ENCODE measurements at places on chromosomes 7 and 10. TPM values are rescaled to one million over a fixed set of nuclear protein-coding genes. Genes with fewer than 3 reads are reported as not detected.

DNA sequence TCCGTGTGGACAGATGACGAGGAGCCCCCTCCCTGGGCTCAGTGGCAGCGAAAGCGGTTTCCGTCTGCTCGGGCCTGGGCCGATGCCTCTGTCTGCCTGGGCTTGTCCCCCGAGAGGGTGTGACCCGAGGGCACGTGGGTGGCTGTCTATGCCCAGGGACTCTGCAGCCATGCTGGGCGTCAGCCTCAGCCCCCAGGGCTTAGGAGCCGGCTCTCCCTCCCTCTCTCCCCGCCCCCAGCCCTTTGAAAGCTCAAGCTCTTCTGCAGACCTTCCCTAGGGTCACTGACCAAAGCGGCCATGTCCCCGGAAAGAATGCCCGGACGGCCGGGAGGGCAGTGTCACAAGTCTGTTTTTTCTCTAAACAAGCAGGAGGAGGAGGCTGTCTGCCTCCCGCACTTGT, 7.1 kb downstream of the MICALL2 start:
- no peak overlapping the region for H3K27ac ChIP-seq
- H3K4me1 ChIP-seq = no peaks in the 10 kb centered on the region
- no peak overlapping the region for H3K4me3 ChIP-seq
- H3K36me3 ChIP-seq = no peaks in the 10 kb centered on the region
- DNase-seq = no peak
- no peaks in the 10 kb centered on the region for H3K27me3 ChIP-seq

- H3K27ac ChIP-seq = no peak overlapping the region
- peak; percentile 73 for DNase-seq
- H3K4me3 ChIP-seq = no peak overlapping the region
These were observed 130.5 kb downstream of the CUX1 start for GRCh38 chr7:101947899-101948298.

- no peaks in the 10 kb centered on the region for H3K36me3 ChIP-seq
- H3K4me1 ChIP-seq = no peaks in the 10 kb centered on the region
- H3K27ac ChIP-seq = no peak overlapping the region
These were observed 82.3 kb downstream of the FAM241B start for GRCh38 chr10:69712342-69712741.

DNA sequence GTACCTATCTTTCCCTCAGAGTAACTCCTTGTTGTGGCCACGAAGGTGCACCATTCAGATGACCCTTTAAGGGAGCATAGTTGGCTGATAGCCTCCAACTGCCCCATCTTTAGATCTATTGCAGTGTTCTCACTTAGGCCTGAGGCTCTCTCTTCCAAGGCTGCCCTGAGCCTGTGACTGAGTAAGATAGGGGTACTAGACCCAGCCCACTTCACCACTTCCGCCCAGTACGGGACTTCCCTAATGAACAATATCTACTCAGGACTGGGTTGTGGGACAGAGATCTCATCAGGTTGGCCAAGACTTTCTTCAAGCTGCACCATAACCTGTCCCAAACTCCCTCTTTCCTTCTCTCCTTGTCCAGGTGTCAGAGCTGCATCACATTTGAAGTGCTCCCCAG, 5.7 kb upstream of the GNAI1 start:
- no peaks in the 10 kb centered on the region for H3K36me3 ChIP-seq
- H3K4me1 ChIP-seq = peaks cover 4% of the 10 kb centered on the region
- H3K4me3 ChIP-seq = no peak overlapping the region

The SYT15 gene
- total RNA-seq = 3.6 TPM

DNA sequence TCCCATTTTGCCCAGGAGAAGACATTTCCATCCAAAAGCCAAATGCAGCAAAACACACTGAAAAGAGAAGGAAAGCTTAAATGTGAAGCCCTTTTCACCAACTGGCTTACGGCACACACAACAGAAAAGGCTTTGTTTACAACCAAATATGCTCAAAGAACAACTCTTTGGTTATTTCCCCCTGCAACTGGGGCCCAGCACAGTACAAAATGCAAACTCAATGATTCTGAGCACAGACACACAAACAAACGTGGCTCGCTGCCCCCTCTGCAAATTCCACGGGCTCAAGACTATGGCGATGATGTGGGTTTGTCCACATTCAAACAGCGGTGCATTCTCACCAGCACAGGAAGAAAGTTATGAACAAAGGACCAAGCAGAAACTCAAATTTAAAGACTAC, 5.3 kb downstream of the CPXM2 start:
- H3K27me3 ChIP-seq = no peaks in the 10 kb centered on the region
- H3K27ac ChIP-seq = no peak overlapping the region
- H3K36me3 ChIP-seq = no peaks in the 10 kb centered on the region
- H3K4me1 ChIP-seq = peaks cover 32% of the 10 kb centered on the region

The ARHGEF5 gene
- 5.2 TPM for total RNA-seq

DNA sequence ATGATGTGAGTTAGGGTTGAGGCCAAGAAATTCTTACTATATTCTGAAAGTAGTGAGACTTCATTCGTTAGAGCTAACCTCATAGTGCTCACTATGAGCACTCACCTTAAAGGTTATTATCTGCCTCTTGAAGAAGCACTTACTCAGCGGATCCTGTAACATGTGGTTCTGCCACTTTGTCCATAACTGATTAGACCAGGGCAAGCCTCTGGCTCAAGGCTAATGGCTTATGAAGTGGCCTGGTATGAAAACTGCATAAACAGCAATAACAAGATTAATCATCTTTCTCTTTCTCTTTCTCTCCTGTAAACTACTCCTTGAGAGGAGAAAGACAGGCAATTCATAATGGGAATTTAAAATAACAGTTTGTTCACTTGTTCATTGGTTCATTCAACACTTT, 82.8 kb downstream of the MAPK8 start:
- no peaks in the 10 kb centered on the region for H3K27me3 ChIP-seq
- DNase-seq = peak; percentile 38
- no peaks in the 10 kb centered on the region for H3K4me1 ChIP-seq
- no peaks in the 10 kb centered on the region for H3K36me3 ChIP-seq
- H3K4me3 ChIP-seq = no peak overlapping the region

The RNF32 gene
- total RNA-seq = 45.7 TPM

DNA sequence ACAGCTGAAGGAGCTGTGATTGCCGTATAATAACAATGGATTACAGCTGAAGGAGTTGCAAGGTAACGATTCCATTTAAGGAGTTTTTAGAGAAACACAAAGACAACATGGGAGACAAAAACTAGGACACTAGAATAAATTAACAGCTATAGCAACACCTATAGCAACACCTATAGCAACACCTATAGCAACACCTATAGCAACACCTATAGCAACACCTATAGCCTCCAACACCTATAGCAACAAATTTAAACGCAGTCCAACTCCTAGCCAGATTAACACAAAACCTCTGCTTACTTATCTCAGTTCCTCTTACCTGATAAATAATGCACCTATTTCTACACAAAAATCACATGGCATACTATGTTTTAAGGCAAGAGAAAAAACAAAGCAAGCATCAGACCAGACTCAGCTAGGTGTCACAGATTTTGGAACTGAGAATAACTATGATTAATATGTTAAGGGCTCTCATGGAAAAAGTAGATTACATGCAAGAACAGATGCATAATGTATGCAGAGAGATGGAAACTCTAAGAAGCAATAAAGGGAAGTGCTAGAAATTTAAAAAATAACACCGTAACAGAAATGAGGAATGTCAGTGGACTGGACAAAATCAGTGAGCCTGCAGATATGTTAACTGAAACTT, 55.7 kb upstream of the SRPK2 start:
- H3K27me3 ChIP-seq = no peaks in the 10 kb centered on the region
- H3K4me1 ChIP-seq = no peaks in the 10 kb centered on the region
- no peaks in the 10 kb centered on the region for H3K36me3 ChIP-seq
